ENCODE measurements at places on chromosomes 3 and 15.

- no peaks in the 10 kb centered on the region for H3K36me3 ChIP-seq
- no peak for DNase-seq
These were observed 55.9 kb upstream of the MCTP2 start for GRCh38 chr15:94175420-94175819.

DNA sequence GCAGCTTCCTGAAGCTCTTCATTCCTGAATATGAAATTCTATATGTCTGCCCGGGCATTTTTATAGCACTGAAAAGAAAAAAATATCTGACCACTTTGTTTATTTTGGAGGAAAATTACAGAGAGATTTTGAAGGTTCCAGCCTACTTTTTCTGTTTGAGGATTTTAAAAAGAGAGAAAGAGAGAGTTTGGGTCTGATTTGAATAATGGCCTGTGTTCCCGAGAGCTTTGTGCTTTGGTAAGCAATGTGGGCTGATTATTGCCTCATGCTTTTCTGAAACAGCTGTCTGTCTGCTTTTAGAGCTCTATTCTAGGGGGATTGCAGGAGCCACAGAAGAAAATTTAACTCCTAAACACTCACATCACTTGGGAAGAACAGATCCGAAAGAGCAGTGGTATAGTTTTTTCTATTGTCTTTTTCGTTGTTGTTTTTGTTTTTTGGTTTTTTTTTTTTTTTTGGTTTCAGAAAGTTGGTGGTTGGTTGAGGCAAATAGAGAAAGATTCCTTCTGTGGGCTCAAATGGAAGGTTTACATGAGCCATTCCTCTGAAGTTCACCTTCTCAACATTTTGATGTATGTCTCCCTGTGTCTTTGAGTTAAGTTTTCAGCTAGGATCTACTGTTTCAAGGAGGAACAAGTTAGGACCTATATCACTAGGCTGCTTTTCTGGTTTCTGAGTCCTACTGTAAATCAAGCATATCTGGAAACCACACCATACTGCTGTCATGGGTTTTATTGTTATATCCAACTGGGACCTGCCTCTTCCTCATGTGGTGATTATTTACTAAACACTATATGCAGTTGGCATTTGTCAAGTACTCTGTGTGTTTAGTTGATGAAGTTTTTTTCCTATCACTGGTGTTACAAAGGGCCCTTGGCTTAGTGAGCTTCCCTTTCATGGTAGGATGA lies 178.9 kb downstream of the KCNMB2 start:
- no peaks in the 10 kb centered on the region for H3K36me3 ChIP-seq
- no peak for DNase-seq
- no peak overlapping the region for H3K27ac ChIP-seq
- no peak overlapping the region for H3K4me3 ChIP-seq

GRCh38 chr15:27628486-27628885 lies 470.6 kb downstream of the OCA2 start:
- H3K4me1 ChIP-seq, result no peaks in the 10 kb centered on the region
- H3K36me3 ChIP-seq, result no peaks in the 10 kb centered on the region
- no peak overlapping the region for H3K4me3 ChIP-seq
- no peak overlapping the region for H3K27ac ChIP-seq

- no peaks in the 10 kb centered on the region for H3K27me3 ChIP-seq
- H3K27ac ChIP-seq, result no peak overlapping the region
- no peak for DNase-seq
- no peak overlapping the region for H3K4me3 ChIP-seq
These were observed 14.7 kb downstream of the UQCC5 start for GRCh38 chr3:52551118-52551517.

DNA sequence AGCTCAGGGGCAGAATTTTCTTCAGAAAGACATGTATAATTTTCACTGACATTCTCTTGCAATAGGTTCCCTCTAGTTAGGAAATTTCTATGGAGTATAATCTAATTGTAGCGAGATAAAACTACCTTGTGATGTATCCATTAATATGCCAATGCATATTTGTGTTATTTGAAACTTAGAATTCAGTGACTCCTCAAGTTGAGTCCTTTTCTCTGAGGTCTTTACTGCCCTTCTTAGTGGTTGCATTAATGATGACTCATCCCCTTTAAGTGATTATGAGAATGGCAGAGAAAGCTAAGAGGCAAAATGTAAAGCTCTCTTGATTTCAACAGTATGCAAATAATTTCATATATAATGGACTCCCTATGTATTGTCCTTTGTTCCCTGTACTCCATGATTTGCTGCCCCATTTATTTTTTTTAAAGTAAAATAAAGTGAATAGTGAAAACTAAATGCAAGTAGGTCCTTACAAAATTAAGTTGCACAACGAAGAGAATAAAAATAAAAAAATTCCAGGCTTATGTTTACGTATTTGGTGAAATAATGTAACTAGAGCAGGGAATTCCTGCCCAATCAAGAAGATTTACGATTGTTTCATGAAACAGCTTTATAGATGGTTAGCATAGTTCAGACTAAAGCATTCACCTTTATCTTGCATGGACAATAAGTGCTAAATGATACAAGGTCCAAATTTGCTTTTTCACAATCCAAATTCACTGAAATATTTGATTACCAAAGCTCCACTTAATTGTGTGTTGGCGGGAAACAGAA lies 78.1 kb downstream of the ZPLD1 start:
- H3K27me3 ChIP-seq, result no peaks in the 10 kb centered on the region
- no peak overlapping the region for H3K4me3 ChIP-seq
- H3K27ac ChIP-seq, result no peak overlapping the region
- no peaks in the 10 kb centered on the region for H3K4me1 ChIP-seq
- DNase-seq, result no peak

DNA sequence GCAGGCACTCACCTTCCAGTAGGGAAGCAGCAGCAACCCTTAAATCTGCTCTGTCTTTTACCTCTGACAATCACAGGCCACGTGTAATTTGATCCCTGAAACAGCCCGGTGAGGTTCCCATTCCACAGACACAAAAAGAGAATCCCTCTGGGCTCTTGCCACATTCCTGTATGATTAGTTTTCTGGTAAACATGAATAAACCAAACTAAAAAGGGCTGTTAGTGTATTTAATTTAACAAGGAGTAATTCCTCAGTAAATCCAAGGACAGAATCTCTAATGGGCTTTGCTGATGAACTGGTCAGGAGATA lies 186.9 kb downstream of the FAM43A start:
- no peaks in the 10 kb centered on the region for H3K36me3 ChIP-seq
- peaks cover 7% of the 10 kb centered on the region for H3K4me1 ChIP-seq
- H3K27ac ChIP-seq, result no peak overlapping the region
- H3K4me3 ChIP-seq, result no peak overlapping the region
- H3K27me3 ChIP-seq, result no peaks in the 10 kb centered on the region

DNA sequence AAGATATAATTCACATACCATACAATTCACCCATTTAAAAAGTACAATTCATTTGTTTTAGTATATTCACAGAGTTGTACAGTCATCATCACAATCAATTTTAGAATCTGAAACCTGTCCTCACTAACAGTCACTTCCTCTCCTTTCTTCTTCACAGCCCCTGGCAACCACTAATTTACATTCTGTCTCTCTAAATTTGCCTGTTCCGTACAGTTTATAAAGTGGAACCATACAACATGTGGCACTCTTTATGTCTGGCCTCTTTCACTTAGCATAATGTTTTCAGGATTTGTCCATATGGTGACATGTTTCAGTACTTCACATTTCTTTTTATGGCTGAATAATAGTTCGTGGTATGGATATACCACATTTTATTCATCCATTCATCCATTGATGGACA lies 22.7 kb downstream of the ERICH6 start:
- no peaks in the 10 kb centered on the region for H3K36me3 ChIP-seq
- no peak overlapping the region for H3K27ac ChIP-seq
- no peaks in the 10 kb centered on the region for H3K27me3 ChIP-seq
- no peaks in the 10 kb centered on the region for H3K4me1 ChIP-seq

DNA sequence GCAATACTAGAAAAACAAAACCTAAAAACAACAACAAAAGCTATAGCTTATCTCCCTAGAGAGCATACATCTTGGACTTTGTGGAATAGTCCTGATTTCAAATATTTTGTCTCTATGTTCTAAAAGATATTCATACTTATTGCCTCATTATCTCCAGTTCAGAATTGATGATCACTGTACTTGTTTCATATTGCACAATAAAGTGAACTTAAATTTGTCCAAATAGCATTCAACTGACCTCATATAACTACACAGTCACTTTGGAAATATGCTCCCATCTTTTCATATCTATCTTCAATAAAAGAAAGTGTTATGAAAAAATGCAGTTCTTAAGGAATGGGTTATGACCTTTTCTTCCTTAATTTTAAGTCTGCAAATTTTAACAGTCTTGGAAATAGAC lies 228.6 kb upstream of the CMC1 start:
- no peaks in the 10 kb centered on the region for H3K36me3 ChIP-seq
- no peak overlapping the region for H3K4me3 ChIP-seq
- no peak overlapping the region for H3K27ac ChIP-seq
- H3K27me3 ChIP-seq, result no peaks in the 10 kb centered on the region

- no peak overlapping the region for H3K4me3 ChIP-seq
- H3K4me1 ChIP-seq, result peaks cover 11% of the 10 kb centered on the region
- H3K27ac ChIP-seq, result no peak overlapping the region
- DNase-seq, result no peak
- H3K27me3 ChIP-seq, result no peaks in the 10 kb centered on the region
- no peaks in the 10 kb centered on the region for H3K36me3 ChIP-seq
These were observed 1.7 kb upstream of the GOLIM4 start for GRCh38 chr3:168097381-168097780.

DNA sequence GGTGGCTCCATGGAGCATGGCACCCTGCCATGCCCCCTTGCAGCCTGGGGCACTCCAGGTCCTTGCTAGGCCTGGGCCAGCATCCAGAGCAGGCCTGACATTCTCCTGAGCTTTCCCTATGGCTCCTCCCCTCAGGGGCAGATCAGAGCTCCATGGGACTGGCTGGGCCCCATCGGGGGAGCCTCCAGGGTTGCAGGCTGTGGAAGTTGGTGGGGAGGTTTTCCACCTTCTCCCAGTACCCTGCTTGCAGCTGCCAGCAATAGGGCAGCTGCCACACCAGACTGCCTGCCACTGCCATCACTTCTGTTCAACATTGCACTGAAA lies 75.7 kb upstream of the TP63 start:
- DNase-seq, result no peak
- H3K27me3 ChIP-seq, result no peaks in the 10 kb centered on the region
- H3K27ac ChIP-seq, result no peak overlapping the region
- H3K4me1 ChIP-seq, result no peaks in the 10 kb centered on the region
- no peaks in the 10 kb centered on the region for H3K36me3 ChIP-seq

All from natural killer cell (primary cell).